ENCODE measurements at places on chromosomes 4 and X.

DNA sequence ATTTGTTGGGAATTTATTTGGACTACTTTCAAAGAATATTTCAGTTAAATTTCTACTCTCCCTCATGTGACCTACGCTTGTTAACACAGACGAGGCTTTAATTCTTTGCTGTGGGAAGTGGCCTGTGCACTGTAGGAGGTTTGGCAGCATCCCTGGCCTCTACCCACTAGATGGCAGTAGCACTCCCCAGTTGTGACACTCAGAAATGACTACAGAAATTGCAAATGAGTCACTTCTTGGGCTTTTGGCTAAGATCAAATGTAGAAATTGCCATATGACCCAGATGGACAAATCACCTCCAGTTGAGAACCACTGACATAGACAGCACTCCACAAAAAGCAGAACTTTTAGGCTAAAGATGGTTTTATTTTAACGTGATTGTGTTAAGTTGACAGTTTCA, 22.1 kb downstream of the PIR start:
- DNase-seq: peak; percentile 24

GRCh38 chrX:154458954-154459778, 1.1 kb downstream of the PLXNA3 start:
- no peak for DNase-seq

DNA sequence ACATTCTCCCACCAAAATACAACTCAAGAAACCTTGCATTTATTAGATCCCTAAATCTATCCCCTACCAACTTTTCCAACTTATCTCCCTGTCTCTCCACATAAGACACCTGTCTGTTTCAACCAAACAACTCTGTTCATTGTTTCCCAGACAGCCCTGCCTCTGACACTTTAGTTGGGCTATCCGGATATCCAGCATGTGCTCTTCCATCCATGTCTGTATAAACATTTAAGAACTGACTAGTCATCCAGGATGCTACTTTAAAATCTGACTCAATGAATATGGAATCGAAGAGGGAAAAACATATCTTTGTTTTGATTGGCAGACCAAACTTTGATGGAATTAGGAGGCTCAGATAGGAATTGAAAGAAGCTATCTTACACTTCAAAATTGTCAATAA, 143.2 kb upstream of the DCAF8L1 start:
- DNase-seq: no peak

- no peak for DNase-seq
These were observed 34.3 kb downstream of the TRIM61 start for GRCh38 chr4:164943192-164943591.

DNA sequence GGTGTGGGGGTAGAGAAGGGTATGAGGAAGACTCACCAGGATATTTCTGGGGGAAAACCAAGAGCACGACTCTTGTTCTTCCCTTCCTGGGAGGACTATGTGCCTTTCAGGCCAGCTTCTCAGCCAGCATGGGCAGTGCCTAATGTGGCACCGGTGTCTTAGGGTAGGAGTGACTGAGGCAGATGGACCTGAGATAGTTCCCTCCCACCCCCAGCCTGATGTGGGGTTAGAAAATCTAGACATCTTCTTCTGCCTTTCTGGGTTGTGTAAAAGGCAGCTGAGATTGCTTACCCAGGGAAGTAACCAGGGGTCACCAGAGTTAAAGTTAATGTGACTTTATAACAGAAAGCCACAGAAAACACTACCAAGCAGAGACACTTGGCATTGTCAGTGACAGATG, 127.3 kb downstream of the TMA16 start:
- DNase-seq: no peak
